Mammary epithelial cell (primary cell): ENCODE measurements at places on chromosomes 5 and 9. TPM values are rescaled to one million over a fixed set of nuclear protein-coding genes. Genes with fewer than 3 reads are reported as not detected.
A peak's percentile ranks its signal among the peaks of the same experiment; 100 is the strongest.

HTR4 gene
- total RNA-seq: not detected in 2 replicates

ZBTB26 gene
- 5.0 TPM for total RNA-seq

HK3 gene
- total RNA-seq: not detected

LHX6 gene
- total RNA-seq: 7.9 and 22.3 TPM in 2 replicates

RAB3C gene
- total RNA-seq: not detected in 2 replicates

TMEM252 gene
- total RNA-seq: not detected

FAXDC2 gene
- 0.56 and 0.64 TPM in 2 replicates for total RNA-seq

FBP2 gene
- not detected in 2 replicates for total RNA-seq

DNA sequence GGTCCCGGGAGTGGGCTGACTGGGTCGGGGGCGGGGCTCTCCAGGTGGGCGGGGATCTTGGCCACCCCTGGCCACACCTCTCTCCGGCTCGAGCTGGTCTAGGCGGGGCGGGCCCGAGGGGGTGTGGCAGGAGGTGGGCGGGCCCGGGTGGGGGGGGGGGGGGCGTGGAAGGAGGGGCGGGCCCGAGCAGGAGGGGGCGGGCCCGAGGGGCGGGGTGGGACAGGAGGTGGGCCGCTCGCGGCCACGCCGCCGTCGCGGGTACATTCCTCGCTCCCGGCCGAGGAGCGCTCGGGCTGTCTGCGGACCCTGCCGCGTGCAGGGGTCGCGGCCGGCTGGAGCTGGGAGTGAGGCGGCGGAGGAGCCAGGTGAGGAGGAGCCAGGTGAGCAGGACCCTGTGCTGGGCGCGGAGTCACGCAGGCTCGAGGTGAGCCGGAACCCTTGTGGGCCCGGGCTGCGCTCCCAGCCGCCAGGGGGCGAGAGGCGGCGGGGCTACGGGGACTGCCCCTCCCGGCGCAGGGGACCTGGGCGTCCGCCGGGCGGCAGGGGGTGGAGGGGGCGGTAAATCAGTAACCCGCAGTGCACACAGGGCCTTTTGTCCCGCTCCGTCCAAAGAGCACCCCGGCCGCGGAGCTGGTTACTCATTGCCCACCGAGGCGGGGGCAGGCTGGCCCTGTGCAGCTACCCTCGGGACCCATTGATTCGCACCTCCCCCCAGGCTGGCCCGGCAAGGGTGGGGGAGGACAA lies at the start of gene FGFR4:
TSS of gene FGFR4 (plus strand) at position 262 of the 744 bp plus-strand sequence. CDS start 2,688 bp downstream, outside the sequence.
- peak; percentile 32 for DNase-seq

DNA sequence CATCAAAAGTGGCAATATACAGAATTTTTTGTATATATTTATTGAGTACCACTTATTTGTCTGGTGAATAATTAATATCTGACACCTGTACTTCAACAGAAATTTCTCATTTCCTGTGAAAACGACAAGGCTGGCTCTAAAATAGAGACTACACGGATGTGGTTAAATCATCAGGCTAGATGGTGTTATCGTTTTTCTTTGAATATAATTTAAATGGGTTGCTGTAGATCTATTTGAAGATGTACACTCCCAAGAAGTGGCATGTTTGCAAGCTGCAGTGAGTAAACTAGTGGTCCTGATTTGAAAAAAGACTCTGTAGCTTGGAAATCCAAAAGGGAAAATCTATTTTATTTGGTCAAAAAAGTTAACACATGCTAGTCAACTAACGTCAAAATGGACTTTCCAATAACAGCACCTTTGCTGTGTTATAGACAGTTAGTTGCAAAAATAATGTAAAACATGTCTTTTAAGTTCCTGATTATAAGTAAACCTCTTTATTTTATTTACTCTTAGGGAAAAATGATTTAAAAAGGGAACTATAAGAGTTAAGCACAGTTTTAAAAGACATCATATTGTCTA lies 13.8 kb downstream of the ST8SIA4 start:
- no peak for DNase-seq

DNA sequence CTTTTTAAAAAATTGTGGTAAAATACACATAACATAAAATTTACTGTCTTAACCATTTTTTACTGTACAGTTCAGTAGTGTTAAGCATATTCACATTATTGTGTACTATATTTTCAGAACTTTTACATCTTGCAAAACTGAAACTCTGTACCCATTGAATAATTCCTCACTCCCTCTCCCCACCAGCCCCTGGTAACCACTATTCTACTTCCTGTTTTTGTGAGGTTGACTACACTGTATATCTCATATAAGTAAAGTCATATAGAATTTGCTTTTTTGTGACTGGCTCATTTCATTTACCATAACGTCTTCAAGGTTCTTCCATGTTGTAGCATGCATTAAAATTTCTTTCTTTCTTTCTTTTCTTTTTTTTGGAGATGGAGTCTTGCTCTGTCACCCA lies 87.0 kb downstream of the LNPEP start:
- DNase-seq: no peak

GRCh38 chr5:80592105-80592504 lies 22.0 kb upstream of the ANKRD34B start:
- no peak for DNase-seq

DNA sequence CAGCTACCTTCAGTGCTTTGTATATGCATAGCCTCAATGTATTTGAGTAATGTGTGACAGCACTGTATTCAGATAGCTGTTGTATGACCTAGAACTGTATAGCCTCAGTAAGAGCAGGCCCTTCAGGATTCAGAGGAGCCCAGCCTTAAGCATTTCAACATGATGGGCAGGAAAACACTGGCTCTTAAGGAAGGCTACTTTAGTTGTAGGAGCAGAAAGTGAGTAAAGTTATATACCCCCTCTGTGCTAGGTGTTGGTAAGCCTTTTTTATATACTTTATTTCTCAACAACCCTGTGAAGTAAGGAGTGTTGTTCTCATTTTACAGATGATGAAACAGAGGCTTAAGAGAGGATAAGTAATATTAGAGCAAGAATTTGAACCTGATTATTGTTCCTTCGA lies 1.5 kb upstream of the GPR21 start:
- no peak for DNase-seq

DNA sequence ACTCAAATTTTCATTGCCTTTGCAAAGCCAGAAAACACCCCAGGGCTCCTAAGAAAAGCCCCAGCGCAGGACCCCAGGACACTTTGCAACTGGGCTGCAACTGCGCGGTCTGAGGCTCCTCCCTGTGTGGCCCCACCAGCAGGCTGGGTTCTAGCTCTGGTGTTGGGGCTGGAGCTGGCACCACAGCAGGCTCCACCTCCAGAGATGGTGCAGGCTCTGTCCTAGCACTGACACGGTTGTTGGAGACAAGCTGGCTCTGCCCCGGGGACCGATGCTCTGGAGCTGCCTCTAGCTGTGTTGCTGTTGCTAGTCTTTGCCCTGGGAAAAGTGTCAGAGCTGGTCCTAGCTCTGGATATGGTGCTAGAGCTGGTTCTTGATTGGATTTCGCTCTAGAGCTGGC lies 13.6 kb downstream of the LCN10 start:
- DNase-seq: no peak

GRCh38 chr5:32839106-32839505 lies 128.0 kb downstream of the NPR3 start:
- DNase-seq: no peak

DNA sequence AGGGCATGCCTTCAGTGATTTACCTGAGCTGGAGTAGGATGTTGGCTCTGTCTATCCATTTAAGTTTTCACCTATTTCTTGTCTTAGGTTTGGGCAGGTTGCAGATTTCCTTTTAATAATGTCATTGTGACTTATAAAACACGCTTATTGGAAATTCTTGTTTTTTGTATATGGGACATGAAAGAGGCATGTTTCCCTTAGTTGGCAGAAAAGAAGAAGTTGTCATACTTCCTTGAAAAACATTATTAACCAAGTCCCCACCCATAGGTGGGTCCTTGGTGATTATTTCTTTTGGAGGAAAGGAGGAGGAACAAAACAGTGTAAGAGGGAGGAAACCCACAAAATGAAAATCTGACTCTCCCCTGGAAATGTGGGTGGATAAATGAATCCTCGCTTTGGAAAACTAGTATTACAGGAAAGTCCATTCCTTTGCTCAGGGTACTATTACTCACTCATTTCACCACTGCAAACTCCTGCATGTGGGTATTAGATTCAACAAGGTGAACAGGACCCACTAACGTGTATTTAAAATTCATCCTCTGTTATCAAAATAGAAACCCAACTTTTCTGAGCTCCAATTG lies 9.3 kb downstream of the CER1 start:
- peak; percentile 66 for DNase-seq

DNA sequence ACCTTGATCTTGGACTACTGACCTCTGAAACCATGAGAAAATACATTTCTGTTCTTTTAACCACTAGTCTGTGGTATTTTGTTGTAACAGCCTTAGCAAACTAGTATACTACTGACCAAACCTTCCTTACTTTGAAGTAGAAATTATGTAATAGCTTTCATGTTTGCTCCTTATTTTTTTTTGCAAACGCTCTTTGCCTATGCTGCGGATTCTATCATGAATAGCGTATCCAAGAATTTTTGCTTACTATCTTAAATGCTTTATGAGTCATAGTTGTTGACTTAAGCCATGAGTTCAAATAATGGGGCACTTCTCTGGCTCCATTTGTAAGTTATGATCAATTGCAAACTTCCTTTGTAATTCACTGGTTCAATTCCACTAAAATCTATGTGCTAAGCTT lies 154.8 kb upstream of the CYLC2 start:
- no peak for DNase-seq

GRCh38 chr9:117418111-117418510 lies 3.3 kb upstream of the ASTN2 start:
- DNase-seq: no peak

- DNase-seq: no peak
Measured at GRCh38 chr9:85185486-85186217, 516.1 kb downstream of the NTRK2 start.

DNA sequence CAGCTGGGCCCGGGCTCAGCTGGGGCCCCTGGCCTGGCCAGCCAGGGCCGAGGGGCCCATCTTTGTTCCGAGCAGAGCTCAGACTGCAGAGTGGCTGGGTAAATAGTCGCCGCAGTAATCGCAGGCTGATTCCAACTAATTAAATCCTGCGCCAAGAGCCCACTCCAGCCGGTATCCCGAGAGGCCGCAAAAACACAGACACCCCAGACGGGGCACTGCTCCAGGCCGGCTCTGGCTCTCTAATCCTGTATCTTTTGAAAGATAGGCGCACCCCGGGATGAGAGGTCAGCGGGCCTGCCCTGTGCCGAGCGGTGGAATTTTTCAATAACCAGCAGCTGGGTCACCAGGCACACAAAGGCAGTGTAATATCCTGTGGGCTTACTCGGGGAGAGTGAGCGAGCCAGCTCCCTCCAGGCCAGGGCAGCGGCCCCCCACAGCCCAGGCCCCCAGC lies 57.7 kb downstream of the LMX1B start:
- no peak for DNase-seq

DNA sequence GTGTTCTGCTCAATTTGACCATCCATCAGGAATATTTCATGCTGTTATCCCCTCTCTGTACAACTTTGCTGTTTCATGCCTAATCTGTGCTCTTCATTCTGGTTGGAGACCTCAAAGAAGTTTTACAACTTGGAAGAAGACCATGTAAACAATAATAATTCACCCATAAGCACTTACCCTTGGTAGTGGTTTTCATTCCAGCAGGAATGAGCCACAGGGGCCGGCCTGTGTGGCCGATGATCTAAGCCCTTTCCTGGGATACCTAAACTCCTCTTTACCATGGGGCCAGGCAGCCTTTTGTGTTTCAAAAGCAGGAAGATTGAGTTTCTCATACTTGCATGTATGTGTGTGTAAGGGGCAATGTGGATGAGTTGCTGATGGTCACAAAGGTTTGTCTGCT lies 165.0 kb downstream of the FGF1 start:
- DNase-seq: no peak

DNA sequence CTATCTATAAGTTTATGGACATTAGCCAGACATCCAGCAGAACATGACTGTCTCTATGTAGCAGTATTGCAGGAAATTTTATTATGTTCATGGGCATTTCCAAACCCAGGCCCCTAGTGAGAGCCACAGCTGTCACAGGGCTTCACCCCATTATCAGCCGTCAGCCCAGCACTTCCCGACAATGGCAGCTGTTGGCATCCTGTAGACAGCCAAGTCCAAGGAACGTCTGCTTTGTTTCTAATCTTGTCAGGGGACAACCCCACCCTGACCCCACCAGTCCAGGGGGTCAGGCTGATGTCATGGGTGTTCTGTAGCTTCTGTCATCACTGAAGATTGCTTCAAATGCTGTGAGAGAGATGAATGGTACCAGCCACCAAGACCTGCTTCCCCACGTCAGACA lies 565.3 kb upstream of the BRINP1 start:
- DNase-seq: no peak

DNA sequence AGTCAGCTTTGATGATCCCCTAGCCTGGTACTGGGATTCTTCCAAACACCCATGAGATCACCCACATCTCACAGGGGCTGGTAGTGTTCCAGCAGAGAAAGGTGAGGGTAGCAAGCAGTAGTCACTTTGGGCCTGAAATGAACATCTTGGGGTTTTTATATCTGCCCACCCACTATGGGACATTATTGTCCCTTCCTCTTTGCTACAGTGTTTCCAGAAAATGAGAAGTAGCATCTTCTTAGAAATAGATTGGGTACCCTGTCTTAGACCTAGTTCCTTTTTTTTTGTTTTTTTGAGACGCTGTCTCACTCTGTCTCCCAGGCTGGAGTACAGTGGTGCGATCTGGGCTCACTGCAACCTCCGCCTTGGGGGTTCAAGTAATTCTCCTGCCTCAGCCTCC lies 249.2 kb upstream of the ANKRD55 start:
- DNase-seq: no peak

DNA sequence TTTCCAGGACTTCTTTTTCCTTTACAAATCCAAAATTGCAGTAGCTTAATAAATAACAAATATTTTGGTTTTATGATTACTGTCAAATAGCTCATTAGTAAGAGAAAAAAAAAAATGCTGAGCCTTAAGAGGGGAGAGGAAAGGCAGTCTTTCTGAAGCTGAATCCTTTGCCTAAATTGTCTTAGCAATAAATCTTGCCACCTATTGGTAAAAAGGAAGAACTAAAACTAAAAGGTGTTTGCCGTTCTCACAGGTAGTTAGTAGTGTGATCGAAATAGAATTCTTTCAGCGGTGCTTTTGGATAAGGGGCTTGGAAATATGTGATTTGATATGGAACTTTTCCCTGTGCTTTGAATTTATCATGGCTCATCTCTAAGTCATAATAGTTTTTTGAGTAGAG lies 31.2 kb downstream of the PIK3R1 start:
- no peak for DNase-seq

GRCh38 chr5:93874491-93874890 lies 133.1 kb upstream of the POU5F2 start:
- DNase-seq: no peak

DNA sequence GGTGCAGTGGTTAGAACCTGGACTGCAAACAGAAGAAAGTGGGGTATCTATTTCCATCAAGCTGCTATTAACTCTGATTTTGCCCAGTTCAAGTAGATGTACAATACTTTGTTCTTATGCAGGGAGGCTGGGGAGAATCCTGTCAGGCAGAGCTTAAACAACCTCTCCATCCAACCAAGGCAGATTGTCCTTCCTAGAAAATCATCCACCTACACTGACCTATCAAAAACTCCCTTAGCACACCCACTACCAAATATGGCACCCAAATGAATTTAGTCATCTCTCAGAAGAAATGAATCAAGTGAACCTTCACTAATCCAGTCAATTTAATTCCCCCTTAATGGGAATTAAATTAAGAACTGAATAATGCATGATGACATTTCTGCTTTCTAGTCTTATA lies 18.4 kb upstream of the HEMGN start:
- DNase-seq: no peak
